ENCODE measurements at places on chromosomes 4 and X.

DNA sequence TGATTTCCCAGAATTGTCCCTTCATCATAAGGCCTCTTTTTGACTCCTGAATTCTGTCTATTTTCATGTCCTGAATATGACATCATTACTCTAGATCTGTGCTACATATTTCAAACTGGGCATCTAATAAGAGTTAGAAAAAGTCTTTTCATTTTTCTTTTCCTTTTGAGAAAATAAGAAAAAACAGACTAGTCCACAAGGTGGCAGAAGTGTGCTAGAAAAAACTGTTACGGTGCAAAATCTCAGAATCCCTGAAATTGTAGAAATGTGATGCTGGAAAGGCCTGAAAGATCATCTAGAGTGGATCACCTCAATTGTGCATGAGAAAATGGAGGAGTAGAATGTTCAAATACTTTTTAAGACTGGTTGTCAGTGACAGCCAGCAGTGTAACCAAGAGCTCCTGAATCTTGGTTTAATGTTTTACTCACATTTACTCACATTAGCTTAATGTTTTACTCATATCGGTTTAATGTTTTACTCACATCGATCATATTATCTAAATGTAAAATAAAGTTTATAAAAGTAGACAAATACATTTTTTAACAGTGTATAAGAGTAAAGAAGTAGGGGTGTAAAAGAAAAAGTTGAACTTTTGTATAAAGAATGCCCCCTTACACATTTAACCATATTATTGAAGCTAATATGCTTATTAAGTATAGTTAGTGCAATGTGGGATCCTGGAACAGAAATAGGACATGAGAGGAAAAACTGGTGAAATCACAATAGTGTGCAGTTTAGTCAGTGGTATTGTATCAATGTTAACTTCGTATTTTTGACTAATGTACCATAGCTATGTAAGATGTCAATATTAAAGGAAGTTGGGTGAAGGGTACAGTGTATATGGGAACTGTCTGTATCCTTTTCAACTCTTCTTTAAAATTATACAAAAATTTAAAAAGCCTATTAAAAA lies 15.2 kb downstream of the ASB11 start:
- DNase-seq = no peak

- DNase-seq = no peak
Measured at GRCh38 chrX:41923978-41924683, 777 bp upstream of the CASK start.

GRCh38 chr4:148203056-148203898 lies 238.9 kb downstream of the NR3C2 start:
- DNase-seq = no peak

DNA sequence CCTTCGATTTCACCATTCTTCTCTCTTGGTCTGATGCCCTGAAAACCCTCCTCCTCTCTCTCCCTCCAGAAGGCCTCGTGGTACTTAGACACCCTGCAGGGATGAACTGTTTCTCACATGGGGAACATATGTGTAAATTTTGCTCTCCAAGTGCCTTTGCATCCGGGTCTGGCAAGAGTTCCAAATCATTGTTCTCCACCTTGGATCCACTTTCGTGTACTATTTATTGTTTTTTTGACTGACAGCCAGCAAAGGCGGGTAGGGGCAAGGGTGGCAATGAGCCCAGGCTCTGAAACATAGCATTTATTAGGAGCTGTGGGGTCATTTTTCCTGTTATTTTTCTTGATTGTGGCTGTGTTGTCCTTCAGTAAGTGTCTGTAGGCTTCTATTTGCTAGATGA lies 81.7 kb downstream of the RTL5 start:
- no peak for DNase-seq

DNA sequence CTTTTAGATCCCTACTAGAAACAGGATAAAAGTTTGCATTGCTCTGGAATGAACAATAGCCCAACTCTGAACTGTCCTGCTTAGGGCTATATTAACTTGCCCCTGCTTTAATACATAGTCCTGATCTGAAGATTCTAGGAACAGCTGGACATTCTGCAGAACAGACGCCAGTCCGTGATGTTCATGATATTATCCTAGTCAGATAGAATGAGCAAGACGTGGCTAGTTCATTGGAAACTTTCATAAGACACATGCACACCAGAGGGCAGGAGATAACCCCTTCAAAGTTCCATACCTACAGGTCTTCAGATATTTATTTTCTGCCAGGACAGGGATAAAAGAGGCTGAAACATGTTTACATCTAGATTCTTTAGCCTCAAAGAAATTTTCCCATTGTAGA lies 75.5 kb upstream of the CLNK start:
- no peak for DNase-seq

- DNase-seq = no peak
Measured at GRCh38 chr4:145644699-145645098, 25.5 kb downstream of the MMAA start.

- no peak for DNase-seq
Measured at GRCh38 chr4:157143369-157143768, 67.4 kb downstream of the GLRB start.

- no peak for DNase-seq
Measured at GRCh38 chr4:128802680-128803628, 6.5 kb upstream of the JADE1 start.

DNA sequence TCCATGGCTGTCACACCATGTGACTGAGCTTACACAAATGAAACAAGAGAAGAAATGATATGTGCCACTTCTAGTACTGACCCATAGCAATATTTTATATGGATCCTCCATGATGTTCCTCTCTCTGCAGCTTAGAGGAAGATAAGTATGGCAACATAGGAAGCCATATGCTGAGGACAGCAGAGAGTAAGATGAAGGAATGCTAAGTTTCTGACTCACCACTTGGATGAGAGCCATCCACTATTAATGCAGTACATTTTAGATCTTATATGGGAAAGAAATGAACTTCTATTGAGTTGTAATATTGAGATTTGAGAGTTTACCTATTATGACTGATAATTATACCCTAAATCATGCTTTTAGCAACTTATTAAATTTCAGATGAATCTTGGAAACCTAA lies 386.9 kb upstream of the MAOA start:
- DNase-seq = no peak

- no peak for DNase-seq
Measured at GRCh38 chr4:7281691-7282665, 89.6 kb downstream of the SORCS2 start.

- DNase-seq = peak; percentile 76
Measured at GRCh38 chr4:122716825-122717448, 15.6 kb upstream of the BBS12 start.

- no peak for DNase-seq
Measured at GRCh38 chrX:110204986-110205385, 112.9 kb downstream of the AMMECR1 start.

- no peak for DNase-seq
Measured at GRCh38 chrX:131359611-131360010, 70.5 kb upstream of the IGSF1 start.

DNA sequence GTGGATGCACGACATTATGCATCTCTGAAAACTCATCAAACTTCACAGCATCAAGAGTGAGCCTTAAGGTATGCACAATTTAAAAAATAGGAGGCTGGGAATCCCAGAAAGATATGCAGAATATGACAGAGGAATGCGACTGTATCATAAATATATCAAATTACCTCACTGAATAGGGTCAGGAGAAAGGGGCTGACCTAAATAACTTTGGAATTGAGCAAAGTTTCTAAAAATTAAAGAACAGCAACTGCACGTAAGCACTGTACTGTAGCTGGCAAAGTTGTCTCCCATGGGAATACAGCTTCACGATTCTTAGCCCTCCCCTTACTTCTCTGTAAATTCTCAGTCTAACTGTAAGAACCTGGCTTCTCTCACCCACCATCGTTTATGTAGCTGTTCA lies 397.4 kb upstream of the ZFP42 start:
- no peak for DNase-seq

DNA sequence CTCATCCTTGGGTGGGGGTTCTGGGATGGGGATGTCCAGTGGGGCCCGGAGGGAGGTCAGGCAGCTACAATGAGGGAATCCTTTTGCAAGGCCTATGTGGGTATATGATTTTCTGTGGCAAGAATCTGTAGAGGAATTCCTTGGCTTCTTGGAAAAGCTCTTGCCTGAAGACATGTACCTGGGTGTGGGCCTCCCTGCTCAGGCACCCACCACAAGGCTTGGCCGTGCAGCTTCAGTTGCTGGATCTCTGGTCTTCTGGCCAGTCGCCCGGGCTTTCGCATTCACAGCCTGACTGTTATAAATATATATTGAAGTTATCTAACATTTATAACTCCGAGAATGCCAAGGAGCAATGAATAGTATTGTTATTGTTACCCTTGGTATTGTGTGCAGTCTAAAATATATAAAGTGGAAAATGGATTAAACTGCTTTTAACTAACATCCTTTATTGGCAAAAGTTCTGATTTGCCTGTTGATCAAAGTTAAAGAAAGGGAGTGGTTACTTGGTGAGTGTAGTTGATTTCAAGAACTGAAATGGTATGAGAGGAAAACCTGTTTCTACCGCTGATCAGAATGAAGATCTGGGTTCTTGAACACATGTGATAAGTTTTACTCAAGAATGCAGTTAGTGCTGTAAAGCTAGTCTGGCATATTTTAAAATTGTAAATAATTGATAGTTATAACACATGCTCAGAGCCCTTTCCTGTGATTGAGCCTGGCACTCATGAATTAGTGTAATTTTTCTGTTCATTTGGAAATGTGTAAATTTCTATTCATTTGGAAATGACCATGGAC lies 36.0 kb downstream of the PTTG2 start:
- DNase-seq = no peak

GRCh38 chrX:73827406-73827805 lies 264.4 kb downstream of the CHIC1 start:
- DNase-seq = no peak

DNA sequence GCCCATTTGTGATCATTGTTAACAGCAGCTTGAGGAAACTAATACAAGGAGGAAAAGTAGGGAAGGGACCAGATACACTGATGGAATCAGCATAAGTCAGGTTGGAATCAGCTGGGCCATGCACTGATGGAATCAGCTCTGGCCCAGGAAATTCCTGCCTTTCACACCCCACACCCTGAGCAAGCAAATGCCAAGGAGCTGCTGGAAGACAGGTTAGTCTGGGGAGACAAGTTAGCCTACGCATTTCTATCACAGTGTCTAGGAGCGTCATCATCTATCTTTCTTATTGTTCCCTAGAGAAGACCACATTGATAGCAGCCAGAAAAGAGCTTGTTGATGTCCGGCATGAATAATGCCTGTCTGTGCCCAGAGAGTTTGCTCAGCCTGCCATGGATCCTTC lies 16.2 kb upstream of the CEP135 start:
- no peak for DNase-seq

DNA sequence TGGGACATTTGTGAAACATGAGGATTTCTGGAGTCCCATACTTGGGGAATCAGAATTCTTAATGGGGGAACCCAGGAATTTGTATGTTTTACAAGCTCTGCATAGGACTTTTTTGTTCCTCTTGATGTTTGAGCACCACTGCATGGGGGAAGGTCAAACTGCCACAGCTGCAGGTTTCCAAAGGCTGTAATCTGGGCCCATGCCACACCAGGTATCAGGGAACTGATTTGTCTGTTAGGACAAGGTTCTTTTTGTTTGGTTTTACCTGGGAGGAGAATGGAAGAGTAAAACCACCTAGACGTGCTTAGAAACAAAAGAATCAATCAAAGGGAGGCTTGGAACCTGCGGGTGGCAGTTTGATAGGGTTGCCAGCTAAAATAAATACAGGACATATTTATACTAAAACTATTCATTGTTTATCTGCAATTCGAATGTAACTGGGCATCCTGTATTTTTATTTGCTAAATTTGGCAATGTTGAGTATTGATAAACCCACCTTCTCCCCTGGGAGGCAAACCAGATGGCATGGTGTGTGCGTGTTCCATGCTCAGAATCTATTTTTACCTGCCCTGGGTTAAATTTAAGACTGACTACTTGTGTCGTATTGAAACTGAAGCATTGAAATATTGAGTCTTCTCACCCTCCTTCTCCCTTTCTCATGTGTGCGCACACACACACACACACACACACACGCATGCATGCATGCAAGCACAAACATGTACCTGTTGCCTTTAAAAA lies 63.7 kb downstream of the TMEM164 start:
- DNase-seq = no peak
